ENCODE measurements at places on chromosomes 7 and 10. TPM values are rescaled to one million over a fixed set of nuclear protein-coding genes. Genes with fewer than 3 reads are reported as not detected.

DNA sequence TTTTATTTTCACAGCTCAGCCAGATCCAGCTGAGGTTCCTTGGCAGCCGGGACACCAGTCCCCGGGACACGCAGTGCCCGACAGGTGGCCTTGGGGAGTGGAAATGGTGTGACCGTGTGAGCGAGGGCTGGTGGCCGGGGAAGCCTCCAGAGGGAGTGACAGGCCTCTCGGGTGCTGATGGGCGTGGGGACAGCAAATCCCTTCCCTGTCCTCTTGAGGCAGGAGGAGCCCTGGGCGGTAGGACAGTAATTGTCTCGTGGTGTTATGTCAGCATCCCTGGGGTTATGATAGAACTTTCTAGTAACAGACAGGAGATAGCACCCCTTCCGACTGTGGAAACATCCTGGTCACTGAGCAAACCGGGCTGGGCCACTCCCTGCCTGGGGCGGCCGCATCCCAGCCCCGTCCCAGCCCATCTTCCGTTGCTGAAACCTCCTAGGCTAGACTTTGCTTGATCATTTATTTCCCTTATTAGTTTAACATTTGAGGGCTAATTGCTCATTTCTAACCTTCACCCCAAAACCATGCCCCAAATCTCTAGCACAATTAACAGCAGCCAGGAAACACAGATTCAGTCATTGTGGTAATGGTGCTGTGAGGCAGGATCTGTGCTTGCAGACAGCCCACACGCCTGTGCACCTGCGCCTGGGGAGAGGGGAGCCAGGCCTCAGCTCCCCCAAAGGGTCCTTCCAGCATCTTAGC is 63.3 kb downstream of the ELFN1 start:
- H3K27ac ChIP-seq, result no peak overlapping the region
- no peak overlapping the region for H3K4me3 ChIP-seq
- H3K27me3 ChIP-seq, result peaks cover 11% of the 10 kb centered on the region

GRCh38 chr10:613271-614138 is 76.0 kb downstream of the DIP2C start:
- no peak for DNase-seq
- H3K27me3 ChIP-seq, result no peaks in the 10 kb centered on the region
- H3K36me3 ChIP-seq, result no peaks in the 10 kb centered on the region
- no peak overlapping the region for H3K27ac ChIP-seq

- H3K36me3 ChIP-seq, result peaks cover 29% of the 10 kb centered on the region
- peak overlapping the region; percentile 96 for H3K4me3 ChIP-seq
- H3K27ac ChIP-seq, result peak overlapping the region; percentile 78
- no peak for DNase-seq
These were observed 451 bp downstream of the SRRT start for GRCh38 chr7:100875356-100875751.

DNA sequence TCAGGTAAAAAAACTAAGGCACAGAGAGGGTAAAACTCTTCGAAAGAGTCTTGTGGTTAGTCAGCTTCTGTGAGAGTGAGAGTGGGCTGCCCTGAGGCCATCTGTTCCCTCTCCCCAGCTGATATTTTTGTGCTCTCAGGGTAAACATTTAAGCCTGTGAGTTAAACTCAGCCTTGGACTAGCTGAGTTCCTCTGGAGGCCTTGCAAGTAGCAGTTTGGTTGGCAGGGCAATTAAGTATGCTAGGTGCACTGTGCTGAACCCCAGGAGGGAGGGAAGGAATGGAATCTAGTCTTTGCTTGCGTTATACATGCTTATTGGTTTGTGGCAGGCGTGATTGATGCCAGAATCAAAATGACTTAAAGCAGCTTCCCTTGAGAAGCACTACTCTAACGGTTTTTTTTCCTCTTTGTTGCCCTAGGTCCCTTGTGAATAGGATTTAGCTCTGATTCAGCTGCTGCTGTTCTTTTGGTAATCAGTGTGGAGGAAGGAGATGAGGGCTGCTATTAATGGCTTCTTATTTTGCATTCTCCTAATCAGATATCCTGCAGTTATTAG is 140.2 kb downstream of the AUTS2 start:
- no peaks in the 10 kb centered on the region for H3K27me3 ChIP-seq
- no peak for DNase-seq
- H3K36me3 ChIP-seq, result no peaks in the 10 kb centered on the region
- H3K4me3 ChIP-seq, result no peak overlapping the region
- H3K4me1 ChIP-seq, result peaks cover 25% of the 10 kb centered on the region
- peak overlapping the region; percentile 13 for H3K27ac ChIP-seq

DNA sequence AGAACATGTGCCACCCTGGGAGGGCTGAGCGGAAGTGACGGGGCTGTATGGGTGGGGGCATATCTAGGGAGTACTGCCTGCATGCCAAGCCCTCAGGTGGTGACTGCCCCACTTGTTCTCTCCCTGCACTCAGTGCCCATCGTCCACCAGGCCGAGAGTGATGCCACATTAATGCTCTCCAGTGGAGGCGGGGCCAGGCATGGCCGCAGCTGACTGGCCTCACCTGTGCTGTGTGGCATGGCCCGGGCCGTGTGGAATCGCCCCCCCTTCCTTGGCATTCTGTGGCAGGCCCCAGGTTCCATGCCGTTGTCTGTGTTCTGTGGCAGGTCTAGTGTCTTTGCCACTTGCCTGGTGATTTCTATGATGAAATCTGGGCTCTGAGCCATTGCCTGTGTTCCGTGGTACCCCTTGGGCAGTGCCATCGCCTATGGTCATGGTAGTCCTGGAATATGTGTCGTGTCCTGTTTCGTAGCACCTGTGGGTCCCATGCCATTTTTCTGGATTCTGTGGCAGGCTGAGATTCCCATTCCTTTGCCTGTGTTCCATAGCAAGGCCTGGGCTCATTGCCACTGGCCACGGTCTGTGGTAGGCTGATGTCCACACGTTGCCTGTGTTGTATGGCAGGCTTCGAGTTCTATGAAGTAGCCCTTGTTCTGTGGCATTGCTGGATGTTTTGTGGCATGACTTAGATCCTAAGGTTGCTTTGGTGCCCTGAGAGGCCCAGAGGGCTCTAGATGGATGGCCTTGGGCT is 8.9 kb downstream of the FLNC start:
- no peak overlapping the region for H3K27ac ChIP-seq
- H3K4me1 ChIP-seq, result no peaks in the 10 kb centered on the region
- DNase-seq, result no peak
- no peak overlapping the region for H3K4me3 ChIP-seq
- H3K27me3 ChIP-seq, result no peaks in the 10 kb centered on the region

GRCh38 chr7:36999626-37000485 is 275.6 kb upstream of the AOAH start:
- H3K36me3 ChIP-seq, result no peaks in the 10 kb centered on the region
- no peak overlapping the region for H3K4me3 ChIP-seq
- no peaks in the 10 kb centered on the region for H3K27me3 ChIP-seq
- H3K4me1 ChIP-seq, result no peaks in the 10 kb centered on the region

DNA sequence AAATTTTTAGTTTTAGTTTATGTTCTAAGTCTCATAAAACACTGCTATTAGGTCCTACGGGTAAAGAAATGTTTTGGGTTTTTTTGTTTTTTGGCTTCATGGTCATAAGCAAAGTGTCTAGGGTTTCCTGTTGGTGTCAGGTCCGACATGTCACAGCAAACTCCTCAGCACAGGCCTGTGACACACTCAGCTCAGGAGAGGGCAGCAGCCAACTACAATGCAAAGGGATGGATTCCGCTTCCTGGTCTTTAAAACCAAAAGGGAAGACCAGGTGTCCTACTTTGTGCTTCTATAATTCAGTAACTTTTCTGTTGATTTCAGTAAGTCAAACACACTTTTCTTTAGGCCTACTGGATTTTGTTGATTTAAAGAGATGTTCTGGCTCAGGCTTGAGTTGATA is 83.8 kb upstream of the MACROH2A2 start:
- no peak overlapping the region for H3K4me3 ChIP-seq
- peaks cover 28% of the 10 kb centered on the region for H3K27me3 ChIP-seq
- H3K4me1 ChIP-seq, result no peaks in the 10 kb centered on the region
- no peak for DNase-seq

GRCh38 chr7:142964502-142965246 is 2.5 kb upstream of the KEL start:
- H3K4me1 ChIP-seq, result no peaks in the 10 kb centered on the region
- H3K27ac ChIP-seq, result no peak overlapping the region
- H3K4me3 ChIP-seq, result no peak overlapping the region
- H3K27me3 ChIP-seq, result no peaks in the 10 kb centered on the region
- no peak for DNase-seq
- H3K36me3 ChIP-seq, result no peaks in the 10 kb centered on the region

DNA sequence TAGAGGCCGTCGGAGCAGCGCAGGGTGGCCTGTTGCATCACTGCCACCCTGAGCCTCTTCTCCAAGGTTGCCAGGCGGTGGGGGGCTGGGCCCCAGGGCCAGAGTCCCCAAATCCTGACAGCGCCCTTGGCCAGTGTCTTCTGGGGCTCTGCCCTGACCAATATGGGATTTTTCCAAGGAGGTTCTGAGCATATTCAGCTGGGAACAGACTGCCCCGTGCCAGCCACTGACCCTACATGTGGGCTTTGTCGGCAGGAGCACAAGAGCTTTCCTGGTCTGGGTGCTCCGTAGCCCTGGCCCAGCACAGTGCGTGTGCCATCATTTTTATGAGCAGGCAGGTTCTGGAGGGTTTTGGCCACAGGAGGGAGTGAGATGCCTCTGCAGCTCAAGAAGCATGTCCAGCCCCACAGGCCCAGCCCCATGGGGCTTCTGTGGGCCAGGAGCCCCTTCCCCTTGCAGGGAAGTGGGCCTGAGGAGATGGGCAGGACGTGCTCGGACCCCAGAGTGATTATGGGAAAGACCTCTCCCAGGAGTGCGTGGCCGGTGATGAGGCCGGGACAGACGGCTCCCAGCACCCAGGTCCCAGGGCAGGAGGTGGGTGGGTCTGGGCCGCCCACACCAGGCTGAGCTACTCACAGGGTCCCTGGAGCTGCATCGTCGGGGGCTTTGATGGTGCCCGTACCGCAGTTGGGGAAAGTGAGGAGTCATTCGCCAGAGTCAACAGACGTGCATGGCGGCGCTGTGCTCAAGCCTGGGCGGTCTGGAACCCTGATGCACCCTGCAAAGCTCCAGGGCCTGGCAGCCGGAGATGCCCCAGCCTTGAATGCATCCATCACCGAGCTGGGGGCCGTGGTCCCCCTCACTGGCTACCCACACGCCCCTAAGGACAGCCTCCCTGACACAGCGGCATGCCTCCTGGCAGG is 66.6 kb downstream of the PWWP2B start:
- H3K4me3 ChIP-seq, result no peak overlapping the region
- no peaks in the 10 kb centered on the region for H3K4me1 ChIP-seq
- no peak overlapping the region for H3K27ac ChIP-seq
- peaks cover 6% of the 10 kb centered on the region for H3K27me3 ChIP-seq
- no peak for DNase-seq

DNA sequence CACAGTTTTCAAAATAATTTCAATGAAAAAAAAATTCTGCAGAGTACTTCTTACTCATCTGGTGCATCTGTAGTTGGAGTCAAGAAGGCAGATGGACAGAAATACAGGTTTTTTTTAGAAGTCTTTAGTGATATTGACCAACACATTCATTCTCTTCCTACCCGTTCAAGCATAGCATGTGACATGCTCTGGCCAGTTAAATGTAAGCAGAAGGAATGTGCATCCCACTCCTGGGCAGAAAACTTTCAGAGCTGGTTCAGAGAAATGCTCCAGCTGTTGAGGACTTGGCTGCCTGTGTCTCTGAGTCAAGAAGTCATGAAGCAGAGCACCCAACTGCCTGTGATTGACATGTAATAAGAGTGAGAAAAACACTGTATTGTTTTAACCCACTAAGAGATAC is 665.3 kb upstream of the IGFBP3 start:
- H3K27me3 ChIP-seq, result no peaks in the 10 kb centered on the region
- no peak for DNase-seq
- peaks cover 8% of the 10 kb centered on the region for H3K4me1 ChIP-seq
- no peak overlapping the region for H3K4me3 ChIP-seq

GRCh38 chr7:29859524-29860185 is 53.3 kb downstream of the WIPF3 start:
- no peaks in the 10 kb centered on the region for H3K4me1 ChIP-seq
- H3K4me3 ChIP-seq, result no peak overlapping the region
- no peaks in the 10 kb centered on the region for H3K36me3 ChIP-seq
- H3K27ac ChIP-seq, result no peak overlapping the region

DNA sequence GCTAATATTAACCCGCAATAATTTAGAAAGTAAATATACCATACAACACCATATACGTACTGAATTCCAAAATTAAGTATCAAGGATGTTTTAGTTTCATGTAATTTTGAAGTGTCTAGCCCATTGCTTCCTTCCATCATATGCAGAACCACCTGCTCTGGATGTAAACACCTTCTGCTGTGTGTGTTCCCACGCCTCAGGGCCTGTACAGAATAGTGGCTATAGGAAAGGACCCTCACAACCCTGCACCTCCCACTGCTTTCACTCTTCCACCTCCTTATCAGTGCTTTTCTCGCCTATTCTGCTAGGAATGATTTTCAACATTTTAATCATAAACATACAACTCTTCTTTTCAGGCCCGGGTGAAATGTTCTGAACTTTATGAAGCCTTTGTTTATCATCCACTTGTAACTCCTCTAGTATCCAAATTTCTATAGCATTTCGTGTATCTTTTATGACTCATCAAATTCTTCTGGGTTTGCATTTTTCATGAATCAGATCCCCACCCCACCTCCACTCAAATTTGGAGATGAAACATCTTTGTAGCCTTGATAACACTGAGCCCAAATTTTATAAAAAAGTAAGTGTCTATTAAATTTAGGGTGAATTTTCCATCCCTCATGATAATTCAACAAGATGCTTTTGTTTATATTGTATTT is 1106.8 kb upstream of the C7orf33 start:
- H3K27ac ChIP-seq, result no peak overlapping the region
- H3K4me3 ChIP-seq, result no peak overlapping the region
- no peaks in the 10 kb centered on the region for H3K36me3 ChIP-seq
- H3K4me1 ChIP-seq, result no peaks in the 10 kb centered on the region
- H3K27me3 ChIP-seq, result no peaks in the 10 kb centered on the region

GRCh38 chr10:2463316-2463715 is 604.0 kb upstream of the PFKP start:
- no peaks in the 10 kb centered on the region for H3K4me1 ChIP-seq
- DNase-seq, result no peak
- no peak overlapping the region for H3K4me3 ChIP-seq
- H3K27ac ChIP-seq, result no peak overlapping the region

GRCh38 chr7:69880840-69881239 is 282.6 kb downstream of the AUTS2 start:
- no peaks in the 10 kb centered on the region for H3K27me3 ChIP-seq
- DNase-seq, result no peak
- no peak overlapping the region for H3K4me3 ChIP-seq
- H3K27ac ChIP-seq, result no peak overlapping the region
- H3K36me3 ChIP-seq, result no peaks in the 10 kb centered on the region

- H3K27me3 ChIP-seq, result no peaks in the 10 kb centered on the region
- DNase-seq, result no peak
- peaks cover 1% of the 10 kb centered on the region for H3K36me3 ChIP-seq
- no peaks in the 10 kb centered on the region for H3K4me1 ChIP-seq
These were observed 98.7 kb upstream of the PPIF start for GRCh38 chr10:79248341-79249185.

- H3K4me3 ChIP-seq, result no peak overlapping the region
- no peaks in the 10 kb centered on the region for H3K4me1 ChIP-seq
- H3K27ac ChIP-seq, result no peak overlapping the region
These were observed 96.1 kb downstream of the MMRN2 start for GRCh38 chr10:86861351-86861750.

GRCh38 chr7:146054909-146055308 is 61.7 kb upstream of the CNTNAP2 start:
- H3K36me3 ChIP-seq, result no peaks in the 10 kb centered on the region
- no peak overlapping the region for H3K27ac ChIP-seq
- no peaks in the 10 kb centered on the region for H3K4me1 ChIP-seq
- no peak overlapping the region for H3K4me3 ChIP-seq
- H3K27me3 ChIP-seq, result no peaks in the 10 kb centered on the region

The XRCC2 gene
- 2.0 TPM for polyA plus RNA-seq

The CFAP58 gene
- 0.82 TPM for polyA plus RNA-seq

The NME8 gene
- not detected for polyA plus RNA-seq

The GJD4 gene
- polyA plus RNA-seq, result not detected

The PLEKHS1 gene
- polyA plus RNA-seq, result not detected

The AKR1C4 gene
- not detected for polyA plus RNA-seq

The CCDC146 gene
- polyA plus RNA-seq, result 5.2 TPM

The CUBN gene
- 0.07 TPM for polyA plus RNA-seq
